Naive thymus-derived CD8-positive, alpha-beta T cell (primary cell): ENCODE measurements at places on chromosomes 5 and 9. TPM values are rescaled to one million over a fixed set of nuclear protein-coding genes. Genes with fewer than 3 reads are reported as not detected.

GRCh38 chr5:170584450-170585058, 80.7 kb downstream of the KCNIP1 start:
- peaks cover 2% of the 10 kb centered on the region for H3K27me3 ChIP-seq
- no peak overlapping the region for H3K27ac ChIP-seq
- no peaks in the 10 kb centered on the region for H3K36me3 ChIP-seq
- no peaks in the 10 kb centered on the region for H3K4me1 ChIP-seq
- H3K4me3 ChIP-seq = no peak overlapping the region

DNA sequence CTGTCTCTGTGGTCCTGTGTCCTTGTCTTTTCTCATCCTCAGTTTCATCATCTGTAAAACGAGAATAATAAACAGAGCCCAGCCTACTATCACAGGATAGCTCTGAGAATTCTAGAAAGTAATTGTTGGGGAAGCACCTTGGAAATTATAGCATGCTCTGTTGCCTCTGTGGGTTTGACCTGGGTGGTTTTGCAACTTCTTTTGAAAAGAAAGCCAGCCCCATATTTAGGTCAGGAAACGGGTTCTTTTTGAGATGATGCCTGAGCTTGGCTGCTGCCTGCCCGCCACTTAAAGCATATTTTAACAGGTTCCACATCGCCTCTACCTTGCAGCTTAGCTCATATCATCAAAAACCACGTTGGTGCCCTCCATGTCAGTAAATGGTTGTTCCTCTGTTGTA, 111.1 kb downstream of the TLR4 start:
- H3K27me3 ChIP-seq = peaks cover 7% of the 10 kb centered on the region
- H3K4me1 ChIP-seq = peaks cover 17% of the 10 kb centered on the region
- no peak overlapping the region for H3K4me3 ChIP-seq
- H3K27ac ChIP-seq = no peak overlapping the region

DNA sequence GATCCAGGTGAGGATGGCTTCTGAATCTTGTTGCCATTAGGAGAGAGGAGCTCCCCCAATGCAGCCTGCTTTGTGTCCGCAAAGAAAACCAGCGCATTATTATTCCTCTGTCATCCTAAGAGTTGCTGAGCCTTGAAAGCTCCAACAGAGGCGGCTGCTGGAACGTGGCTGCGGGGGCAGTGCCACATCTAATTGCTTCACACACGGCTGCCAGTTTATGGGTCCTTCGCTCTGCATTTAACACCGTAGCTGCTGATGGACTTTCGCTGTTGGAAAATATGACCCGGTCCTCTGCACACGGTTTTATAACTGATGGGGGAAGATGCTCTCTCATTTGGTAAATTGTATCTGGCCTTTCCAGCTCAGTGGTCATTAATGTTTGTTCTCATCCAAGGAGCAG, 38.0 kb downstream of the ZNF622 start:
- H3K27me3 ChIP-seq = peaks cover 20% of the 10 kb centered on the region
- H3K36me3 ChIP-seq = no peaks in the 10 kb centered on the region
- H3K27ac ChIP-seq = no peak overlapping the region

The IFNK gene
- not detected for polyA plus RNA-seq

The SPIN1 gene
- polyA plus RNA-seq = 24.0 TPM

GRCh38 chr5:66814146-66814991, 218.2 kb downstream of the MAST4 start:
- H3K36me3 ChIP-seq = no peaks in the 10 kb centered on the region
- peak; percentile 32 for DNase-seq
- no peak overlapping the region for H3K27ac ChIP-seq

The HEMGN gene
- polyA plus RNA-seq = 7.6 TPM

- H3K4me1 ChIP-seq = no peaks in the 10 kb centered on the region
- DNase-seq = no peak
Observed at GRCh38 chr5:60453186-60453976, 246.6 kb downstream of the DEPDC1B start.

DNA sequence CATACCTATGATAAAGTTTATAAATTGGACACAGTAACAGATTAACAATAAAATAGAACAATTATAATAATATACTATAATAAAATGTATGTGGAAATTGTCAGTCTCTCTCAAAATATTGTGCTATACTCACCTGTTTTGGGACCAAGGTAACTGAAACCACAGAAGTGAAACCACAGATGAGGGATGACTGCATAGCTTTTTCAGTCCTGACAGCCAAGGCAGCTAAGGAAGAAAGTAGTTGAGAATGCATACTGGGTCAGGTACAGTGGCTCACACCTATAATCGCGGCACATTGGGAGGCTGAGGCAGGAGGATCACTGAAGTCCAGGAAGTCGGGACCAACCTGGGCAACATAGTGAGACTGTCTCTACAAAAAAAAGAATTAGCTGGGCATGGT, 8.9 kb downstream of the SRP19 start:
- H3K4me3 ChIP-seq = no peak overlapping the region
- peaks cover 10% of the 10 kb centered on the region for H3K4me1 ChIP-seq
- H3K27ac ChIP-seq = peak overlapping the region; percentile 66
- H3K36me3 ChIP-seq = peaks cover 9% of the 10 kb centered on the region
- DNase-seq = no peak

DNA sequence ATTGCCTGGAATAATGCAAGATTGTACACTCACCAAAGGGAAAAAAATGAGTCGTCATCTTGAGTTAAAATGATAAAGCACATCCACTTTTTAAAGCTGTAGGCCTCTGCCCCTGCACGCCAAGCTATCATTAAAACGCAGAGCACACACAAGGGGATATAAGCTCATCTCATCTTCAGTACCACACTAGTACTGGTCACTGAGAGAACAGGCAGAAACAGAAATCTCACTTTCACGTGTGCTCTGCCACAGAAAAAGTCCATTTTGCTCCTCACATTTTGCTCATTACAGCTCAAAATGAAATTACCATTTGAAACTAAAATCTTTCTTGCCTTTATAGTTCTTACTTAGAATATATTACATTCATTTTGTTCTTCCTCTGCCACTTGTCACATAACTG, 99.2 kb upstream of the SLC30A5 start:
- DNase-seq = no peak
- no peak overlapping the region for H3K27ac ChIP-seq
- no peak overlapping the region for H3K4me3 ChIP-seq
- H3K27me3 ChIP-seq = peaks cover 5% of the 10 kb centered on the region
- H3K4me1 ChIP-seq = no peaks in the 10 kb centered on the region
